ENCODE measurements at places on chromosomes 2 and 18.
A peak's percentile ranks its signal among the peaks of the same experiment; 100 is the strongest.

- no peak for DNase-seq
Observed at GRCh38 chr2:124832521-124832920, 807.4 kb downstream of the CNTNAP5 start.

GRCh38 chr2:189407281-189408209 is 33.7 kb upstream of the WDR75 start:
- no peak for DNase-seq

GRCh38 chr18:35888329-35888728 is 84.2 kb upstream of the RMP24 start:
- no peak for DNase-seq

DNA sequence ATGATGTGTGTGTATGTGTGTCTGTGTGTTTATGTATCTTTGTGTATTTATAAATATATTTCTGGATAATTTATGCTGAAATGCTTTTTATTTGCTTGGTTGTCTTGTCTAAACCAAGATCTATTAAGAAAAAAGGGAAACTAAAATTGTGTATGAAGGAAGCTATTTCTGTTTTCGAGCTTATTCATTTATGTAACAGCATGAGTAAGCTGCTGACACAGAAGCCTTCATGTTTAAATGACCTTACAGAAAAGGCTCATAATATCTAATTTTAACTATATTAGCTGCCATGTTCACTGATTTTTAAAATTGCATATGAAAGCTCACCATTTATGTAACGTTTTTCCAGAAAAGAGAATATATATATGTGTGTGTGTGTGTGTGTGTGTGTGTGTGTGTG is 392.8 kb downstream of the PTH2R start:
- no peak for DNase-seq

DNA sequence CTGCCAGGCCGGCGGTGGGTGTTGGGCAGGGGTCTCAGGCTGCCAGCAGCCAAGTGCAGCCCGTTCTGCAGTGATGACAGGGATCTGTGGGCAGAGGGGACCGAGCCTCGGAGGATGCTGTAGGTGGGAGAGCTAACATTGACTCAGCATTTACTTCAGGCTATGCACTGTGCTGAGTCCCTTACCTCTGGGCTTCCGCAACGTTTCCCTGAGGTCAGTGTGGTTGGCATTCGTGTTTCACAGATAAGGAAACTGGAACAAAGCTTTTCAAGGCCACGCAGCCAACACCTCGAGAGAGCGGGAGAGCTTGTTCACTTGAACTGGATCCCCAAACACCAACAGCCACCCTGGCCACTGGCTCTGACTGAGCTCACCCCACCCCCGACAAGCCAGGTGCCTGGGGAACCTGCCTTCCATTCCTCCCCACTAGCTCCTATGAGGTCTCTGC is 839 bp upstream of the GPR148 start:
- DNase-seq = no peak

DNA sequence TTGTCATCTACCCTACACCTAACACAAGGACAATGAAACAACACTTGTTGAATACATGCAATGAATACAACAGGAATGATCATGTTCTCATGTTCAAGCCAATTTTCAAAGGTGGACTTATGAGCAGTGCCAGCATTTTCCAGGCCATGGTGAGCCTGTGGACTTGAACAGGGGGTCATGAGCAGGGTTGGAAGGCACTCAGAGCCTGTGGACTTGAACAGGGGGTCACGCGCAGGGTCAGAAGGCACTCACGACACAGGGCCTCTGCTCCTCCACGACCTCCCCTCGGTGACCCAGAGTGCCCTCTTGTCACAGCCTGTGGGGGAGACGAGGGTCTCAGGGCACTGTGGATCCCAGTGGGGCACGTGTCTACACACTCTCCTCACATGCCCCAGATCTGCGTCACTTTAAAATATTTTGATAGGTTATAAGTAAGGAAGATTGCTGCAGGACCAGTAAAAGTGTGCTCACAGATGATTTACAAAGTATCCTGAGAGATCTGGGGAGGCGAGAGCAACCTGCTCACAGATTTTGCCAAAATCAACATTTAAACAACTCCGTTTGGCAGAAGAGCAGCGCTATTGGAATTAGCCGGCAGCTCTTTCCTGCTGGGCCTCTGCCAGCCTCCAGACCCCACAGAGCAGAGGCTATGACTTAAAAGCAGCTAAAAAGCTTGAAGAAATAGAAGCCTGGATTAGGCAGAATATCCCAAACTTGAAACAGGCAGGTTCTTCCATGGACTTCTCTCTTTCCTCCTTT is 121.9 kb downstream of the TMEM18 start:
- DNase-seq = no peak

DNA sequence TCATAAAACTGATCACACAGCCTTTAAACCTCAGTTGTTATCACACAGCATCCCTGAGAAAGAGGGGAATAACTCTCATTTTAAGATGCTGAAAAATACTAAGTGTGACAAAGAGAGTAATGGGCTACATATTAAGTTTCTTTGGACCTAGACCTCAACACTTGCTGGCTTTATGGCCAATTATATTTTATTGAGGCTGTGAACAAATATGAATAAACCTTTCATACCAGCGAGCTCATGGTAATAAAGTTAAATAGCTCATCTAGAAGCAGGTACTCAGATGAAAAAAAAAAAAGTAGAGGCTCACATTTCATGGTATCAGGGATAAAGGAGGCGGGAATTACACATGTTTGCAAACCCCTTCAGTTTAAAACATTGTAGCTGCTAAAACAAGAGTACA is 75.7 kb downstream of the DOCK10 start:
- no peak for DNase-seq

DNA sequence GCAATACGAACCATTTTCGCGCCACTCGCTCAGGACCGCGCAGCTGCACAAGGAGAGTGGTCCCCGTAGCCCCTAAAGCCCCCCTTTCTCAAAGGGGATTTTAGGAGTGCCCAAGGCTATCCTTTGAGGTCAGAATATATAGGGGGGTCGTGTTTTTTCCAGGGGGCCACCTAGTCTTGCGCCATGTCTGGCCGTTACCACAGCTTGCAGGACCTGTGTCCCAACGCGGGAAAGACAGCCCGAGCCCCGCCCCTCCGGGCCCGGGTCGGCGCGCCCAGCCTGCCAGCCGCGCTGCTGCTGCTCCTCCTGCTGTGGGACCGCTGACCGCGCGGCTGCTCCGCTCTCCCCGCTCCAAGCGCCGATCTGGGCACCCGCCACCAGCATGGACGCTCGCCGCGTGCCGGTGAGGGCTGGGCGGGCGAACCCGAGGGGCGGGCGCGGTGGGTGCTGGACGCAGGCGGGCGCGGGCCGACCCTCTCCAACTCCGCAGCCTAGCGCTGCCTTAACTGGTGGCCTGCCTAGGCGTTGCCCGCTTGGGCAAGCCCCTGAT is at the start of gene CDCA7:
TSS of gene CDCA7 (plus strand) at position 291 of the 550 bp plus-strand sequence. CDS start at position 383, 92 bp downstream.
- peak; percentile 32 for DNase-seq

DNA sequence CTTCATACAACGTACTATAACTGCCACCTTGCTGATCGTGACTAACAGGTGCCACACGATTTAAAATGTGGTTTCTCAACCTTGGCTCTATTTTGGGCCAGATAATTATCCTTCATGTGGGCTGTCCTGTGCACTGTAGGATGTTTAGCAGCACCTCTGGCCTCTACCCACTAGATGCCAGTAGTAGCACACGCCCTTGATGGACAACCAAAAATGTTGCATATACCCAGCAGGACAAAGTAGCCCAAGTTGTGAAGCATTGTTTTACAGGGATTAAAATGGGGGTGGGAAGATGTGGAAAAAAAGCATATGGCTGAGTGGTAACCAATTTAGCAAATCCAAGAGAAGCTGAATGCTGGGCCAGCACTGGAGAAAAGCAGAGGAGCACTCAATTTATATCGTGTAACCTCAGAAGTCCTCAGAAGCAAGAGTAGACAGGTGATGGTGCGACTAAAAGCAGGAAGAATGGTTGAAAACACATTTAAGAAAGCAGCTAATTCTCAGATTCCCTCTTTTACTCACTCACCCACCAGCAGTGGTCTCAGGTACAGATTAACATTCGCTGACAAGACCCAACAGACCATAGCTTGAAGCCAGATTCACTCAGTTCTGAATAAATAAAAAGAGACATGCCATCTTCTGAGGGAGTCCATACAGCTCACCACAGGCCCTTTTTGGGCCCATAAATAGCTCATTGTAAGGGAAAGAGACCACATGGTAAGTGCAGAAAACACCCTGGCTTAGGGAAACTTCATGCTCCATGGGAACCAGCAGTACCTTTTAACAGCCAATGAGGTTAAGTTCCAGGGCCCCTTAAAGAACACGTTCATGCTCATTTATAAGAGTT is 50.6 kb downstream of the RAPH1 start:
- peak; percentile 19 for DNase-seq

- no peak for DNase-seq
Observed at GRCh38 chr18:42644729-42645131, 470.8 kb downstream of the RIT2 start.

DNA sequence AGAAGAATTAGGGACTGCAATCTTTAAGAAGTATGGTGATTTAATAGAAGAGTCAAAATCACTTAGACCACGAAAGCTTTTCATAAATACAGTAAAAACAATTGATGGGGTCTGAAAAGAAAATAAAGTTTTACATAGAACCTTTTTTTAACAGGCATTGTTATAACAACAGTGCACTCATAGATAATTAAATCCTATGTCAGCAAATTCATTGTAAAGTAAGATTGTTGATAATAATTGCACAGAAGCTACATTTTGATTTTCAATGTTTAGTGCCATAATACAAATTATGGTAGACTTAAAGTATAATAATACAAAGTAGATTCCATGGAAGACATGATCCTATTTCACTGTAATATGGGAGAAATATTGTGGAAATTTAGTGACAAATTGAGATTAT is 130.7 kb upstream of the FSIP2 start:
- no peak for DNase-seq

DNA sequence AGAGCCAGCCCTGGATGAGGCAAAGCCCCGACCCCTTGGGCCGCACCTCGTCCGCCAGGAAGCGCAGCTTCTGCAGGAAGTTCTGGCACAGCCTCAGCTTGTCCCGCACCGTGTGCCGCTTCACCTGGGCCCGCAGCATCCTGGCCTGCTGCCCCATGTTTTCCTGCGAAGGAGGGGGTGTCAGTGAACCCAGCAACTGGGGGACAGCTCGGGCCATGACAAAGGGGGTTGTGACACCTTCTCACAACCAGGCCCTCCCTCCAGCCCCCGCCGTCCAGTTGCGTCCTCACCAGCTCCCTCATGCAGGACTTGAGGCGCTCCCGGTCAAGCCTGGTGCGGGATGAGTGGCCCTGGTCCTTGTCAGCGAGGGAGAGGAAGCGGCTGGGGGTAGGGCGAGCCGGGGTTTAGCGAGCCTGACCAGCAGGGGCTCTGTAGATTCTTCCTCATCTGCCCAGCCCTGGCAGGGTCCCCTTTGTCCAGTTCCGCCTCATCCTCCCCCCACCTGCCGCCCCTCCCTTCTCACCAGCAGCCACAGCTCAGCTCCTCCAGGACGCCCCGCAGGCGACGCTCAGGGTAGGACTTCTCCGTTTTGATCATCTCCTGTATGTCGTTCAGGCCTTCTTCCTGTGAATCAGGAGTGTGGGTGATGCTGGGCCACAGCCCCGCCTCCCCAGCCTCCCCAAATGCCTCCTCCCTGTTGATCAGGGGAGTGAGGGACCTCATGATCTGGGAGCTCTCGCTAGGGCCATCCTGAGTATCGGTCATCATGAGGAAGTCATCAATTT is 606 bp downstream of the OTOF start:
- no peak for DNase-seq

DNA sequence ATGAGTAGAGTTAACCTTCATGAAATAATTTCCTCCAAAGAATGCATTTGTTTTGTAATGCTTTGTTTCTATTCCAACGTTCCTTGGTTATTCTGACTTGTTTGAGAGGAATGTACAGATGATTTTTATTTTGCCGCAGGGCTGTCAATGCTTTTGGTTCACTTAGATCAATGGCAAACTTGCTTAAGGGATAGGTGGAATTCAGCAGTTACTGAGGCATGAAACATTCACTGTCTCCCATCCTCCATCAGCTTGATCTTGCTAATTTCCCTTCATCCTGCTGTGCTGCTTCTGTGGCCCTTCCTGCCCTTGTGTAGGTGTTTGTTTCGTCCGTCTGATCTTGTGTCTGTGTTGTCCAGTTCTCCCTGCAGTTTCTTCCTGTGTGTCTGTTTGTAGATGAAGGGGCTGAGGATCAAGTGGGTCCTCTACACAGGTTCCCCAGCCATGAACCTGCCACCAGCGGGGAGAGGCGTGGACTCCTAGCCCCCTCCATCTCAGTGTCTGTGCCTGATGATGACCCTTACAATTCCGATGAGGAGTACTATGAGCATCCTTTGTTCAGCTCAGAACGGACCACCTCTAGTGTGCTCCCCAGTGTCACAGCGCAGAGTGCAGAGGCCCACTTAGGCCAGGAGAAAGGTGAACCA is 84.2 kb upstream of the UNC80 start:
- no peak for DNase-seq

DNA sequence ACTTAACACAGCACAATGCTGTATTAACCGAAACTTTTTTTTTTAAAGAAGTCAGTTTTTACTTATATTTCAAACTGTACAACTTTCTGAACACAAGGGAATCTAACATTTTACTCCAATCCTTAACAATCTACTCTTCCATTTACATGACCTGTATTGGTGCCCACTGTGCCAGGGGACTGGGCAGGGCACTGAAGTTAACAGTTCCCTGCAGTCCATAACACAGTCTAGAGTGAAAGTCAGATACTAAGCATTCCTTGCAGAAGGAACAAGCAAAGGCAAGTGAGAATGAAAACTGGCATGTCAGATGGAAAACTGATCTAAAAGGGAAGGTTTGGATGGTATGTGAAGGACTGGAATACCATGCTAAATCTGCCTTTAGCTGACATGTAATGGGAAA is 29.8 kb downstream of the SUCLG1 start:
- no peak for DNase-seq

- no peak for DNase-seq
Observed at GRCh38 chr18:45637546-45638327, 22.5 kb downstream of the SLC14A2 start.

- DNase-seq = no peak
Observed at GRCh38 chr2:71181316-71181715, 45.6 kb downstream of the PAIP2B start.

GRCh38 chr2:42851740-42852250 is 59.4 kb upstream of the HAAO start:
- no peak for DNase-seq

DNA sequence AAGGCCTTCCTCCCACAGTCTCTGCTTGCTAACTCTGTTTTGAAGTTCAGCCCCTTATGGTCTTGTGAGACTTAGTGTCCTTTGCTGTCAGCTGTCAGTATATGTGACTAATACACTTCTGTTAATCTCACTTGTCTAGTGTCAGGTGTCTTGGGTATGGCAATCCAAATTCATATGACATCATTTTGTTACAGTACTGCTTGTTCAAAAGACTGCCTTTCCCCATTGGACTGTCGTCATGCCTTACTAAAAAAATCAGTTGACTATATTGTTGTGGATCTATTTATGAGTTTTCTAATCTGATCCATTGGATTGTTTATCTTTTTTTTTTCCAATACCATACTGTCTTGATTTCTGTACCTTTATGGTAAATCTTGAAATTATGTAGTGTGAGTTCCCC is 611.4 kb upstream of the HS6ST1 start:
- DNase-seq = no peak
